ENCODE measurements at places on chromosomes 4 and X. TPM values are rescaled to one million over a fixed set of nuclear protein-coding genes. Genes with fewer than 3 reads are reported as not detected.
A peak's percentile ranks its signal among the peaks of the same experiment; 100 is the strongest.

Gene NEXMIF
- polyA plus RNA-seq = 3.2 TPM

Gene CTAG2
- not detected for polyA plus RNA-seq

Gene VCX3B
- 0.90 TPM for polyA plus RNA-seq

GRCh38 chr4:120659616-120660170 lies 262.8 kb downstream of the PRDM5 start:
- no peak for DNase-seq

DNA sequence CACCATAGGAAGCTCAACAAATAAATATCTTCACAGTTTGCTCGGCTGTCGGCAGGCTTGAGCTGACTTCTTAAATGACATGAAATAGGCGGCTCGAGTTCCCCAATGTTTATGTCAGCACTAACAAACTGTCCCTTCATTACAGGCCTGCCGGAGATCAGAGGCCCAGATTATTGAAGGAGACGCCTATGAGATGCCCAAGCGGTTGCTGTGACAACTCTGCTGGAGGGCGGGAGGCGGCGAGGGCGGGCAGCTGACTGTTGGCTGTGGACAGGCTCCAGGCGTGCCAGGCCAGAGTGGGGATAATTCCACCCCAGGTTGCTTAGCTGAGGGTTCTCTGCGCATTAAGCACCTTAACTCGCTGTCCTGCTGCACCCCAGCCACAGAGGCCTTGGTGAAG lies 39.2 kb upstream of the MSX1 start:
- peak; percentile 64 for DNase-seq

- no peak for DNase-seq
These were observed 307.8 kb upstream of the DIPK2B start for GRCh38 chrX:45508454-45508853.

GRCh38 chr4:87732033-87732765 lies 67.2 kb upstream of the IBSP start:
- DNase-seq = no peak

- no peak for DNase-seq
These were observed 43.1 kb upstream of the BCOR start for GRCh38 chrX:40140706-40141499.

DNA sequence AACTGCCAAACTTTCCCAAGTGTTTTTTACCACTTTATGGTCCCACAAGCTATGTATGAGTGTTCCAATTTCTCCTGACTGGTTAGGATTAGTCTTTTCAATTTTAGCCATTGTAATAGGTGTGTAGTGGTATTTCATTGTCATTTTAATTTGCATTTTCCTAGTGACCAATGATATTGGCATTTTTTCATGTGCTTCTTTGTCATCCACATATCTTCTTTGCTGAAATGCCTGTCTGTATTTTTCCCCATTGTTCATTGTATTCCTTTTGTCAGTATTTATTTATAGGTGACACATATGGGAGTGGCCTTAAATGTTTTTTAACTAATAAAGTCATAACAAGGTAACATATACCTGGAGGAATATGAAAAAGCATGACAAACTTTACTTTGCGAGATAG lies 9.2 kb upstream of the UBE2D3 start:
- no peak for DNase-seq

- DNase-seq = no peak
These were observed 135.9 kb downstream of the RAB28 start for GRCh38 chr4:13348216-13348615.

DNA sequence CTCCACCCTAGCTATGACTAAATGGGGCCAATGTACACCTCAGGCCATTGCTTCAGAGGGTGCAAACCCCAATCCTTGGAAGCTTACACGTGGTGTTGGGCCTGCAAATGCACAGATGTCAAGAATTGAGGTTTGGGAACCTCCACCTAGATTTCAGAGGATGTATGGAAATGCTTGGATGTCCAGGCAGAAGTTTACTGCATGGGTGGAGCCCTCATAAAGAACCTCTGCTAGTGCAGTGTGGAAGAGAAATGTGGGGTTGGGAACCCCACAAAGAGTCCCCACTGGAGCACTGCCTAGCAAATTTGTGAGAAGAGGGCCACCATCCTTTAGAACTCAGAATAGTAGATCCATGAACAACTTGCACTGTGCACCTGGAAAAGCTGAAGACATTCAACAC lies 284.1 kb downstream of the ANTXR2 start:
- no peak for DNase-seq

GRCh38 chrX:69554321-69554947 lies 50.3 kb downstream of the NALF2 start:
- DNase-seq = no peak

DNA sequence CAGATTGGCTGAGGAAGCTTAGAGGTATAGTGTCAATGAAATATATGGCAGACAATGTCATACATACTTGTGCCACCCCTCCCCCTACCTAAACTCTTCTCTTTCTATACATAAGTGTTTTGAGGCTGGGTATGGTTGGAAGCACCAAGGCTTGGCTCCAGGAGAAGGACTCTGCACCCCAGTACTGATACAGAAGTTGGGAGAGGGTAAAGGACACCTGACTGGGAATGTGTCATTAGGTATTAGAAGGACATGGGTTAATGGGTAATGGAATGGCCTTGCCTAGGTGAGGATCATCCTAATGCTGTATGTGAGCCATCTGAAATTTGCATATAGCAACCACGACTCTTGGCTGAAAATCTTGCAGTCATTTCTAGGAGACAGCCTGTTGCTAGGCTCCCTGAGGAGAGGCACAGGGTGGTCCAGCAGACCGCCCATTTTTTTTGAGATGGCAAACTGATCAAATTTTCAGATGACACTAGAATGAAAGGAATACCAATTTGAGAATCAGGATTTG lies 26.8 kb upstream of the AP1S2 start:
- no peak for DNase-seq
